ENCODE measurements at places on chromosomes 12 and 14.

DNA sequence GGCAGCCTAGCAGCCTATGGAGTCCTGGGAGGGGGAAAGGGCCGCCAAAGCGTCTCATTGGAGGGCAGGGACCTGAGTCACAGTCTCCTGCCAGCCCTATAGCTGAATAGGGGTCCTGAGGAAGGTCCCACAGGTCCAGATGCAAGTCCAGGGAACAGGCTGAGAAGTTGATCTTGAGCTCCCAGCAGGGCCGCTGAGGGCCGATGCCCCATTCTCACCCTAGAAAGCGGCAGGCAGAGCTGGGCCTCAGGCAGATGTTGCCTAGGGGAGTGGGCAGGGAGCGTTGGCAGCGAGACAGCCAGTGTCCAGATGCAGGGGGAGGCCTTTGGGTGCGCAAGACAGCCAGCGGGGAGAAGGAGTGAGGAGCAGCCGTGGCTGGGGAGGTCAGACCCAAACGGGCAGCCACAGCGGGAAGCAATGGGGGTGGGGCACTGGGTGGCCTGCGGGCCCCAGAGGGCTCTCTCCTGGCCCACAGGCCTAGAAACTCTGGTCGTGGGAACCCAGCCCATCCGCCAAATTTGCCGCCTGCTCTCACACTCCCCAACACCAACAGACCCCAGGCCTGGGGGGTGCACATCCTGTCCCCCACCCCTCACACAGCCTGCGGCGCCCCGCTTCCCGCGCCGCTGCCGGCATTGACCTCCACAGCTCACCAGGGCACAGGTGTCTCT lies 1.1 kb downstream of the HDAC7 start:
- no peak for DNase-seq

- peak; percentile 25 for DNase-seq
Measured at GRCh38 chr12:117472983-117473382, 111.6 kb upstream of the NOS1 start.

DNA sequence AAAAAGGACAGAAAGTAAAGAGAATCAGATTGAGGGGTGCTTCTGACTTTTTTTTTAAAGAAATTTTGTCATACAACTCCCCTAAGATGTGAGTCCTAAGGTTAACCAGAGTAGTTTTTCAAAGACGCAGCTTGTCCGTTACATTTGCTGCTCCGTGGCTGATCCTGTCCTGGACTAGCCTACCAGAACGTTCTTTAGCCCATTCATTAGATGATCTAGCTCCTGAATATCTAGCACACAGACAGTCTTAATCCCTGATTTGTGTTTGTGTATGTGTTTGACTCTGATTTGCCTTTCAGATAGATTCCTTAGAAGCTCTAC lies 60.3 kb downstream of the SAMD4A start:
- no peak for DNase-seq

- DNase-seq, result no peak
Measured at GRCh38 chr12:103793046-103793445, 48.0 kb downstream of the NT5DC3 start.

- no peak for DNase-seq
Measured at GRCh38 chr14:90568405-90568804, 171.6 kb downstream of the CALM1 start.

DNA sequence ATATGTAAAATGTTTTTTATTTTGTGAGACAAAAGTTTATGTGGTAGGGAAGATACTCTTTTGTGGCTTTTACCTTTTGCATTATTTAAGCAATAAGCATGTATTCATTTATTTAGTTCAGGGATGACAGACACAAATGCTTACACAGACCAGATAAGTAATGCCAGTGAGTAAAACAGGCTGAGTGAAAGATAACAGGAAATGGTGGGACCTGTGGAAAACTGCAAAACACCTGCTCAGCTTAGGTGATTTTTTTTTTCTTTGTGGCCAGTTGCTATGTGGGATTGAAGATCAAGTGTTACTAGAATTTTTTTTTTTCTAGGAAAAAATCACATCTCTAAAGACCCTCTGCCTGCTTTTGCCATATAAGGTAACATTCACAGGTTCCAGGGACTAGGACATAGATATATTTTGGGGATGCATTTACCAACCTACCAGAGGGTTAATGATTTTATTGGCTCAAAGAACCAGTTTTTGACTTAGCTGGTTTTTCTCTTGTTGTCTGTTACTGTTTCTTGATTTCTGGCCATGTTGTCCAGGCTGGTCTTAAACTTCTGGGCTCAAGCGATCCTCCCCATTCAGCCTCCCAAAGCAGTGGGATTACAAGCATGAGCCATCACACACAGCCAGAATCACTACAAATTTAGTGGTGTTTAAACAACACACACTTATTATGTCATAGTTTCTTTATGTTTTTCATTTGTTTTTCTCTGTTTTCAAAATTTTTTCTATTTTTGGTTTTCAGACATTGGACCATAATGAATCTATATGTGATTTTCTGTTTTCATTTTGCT lies 9.8 kb downstream of the PSMA6 start:
- no peak for DNase-seq

GRCh38 chr12:114648711-114649110 lies 35.3 kb downstream of the TBX3 start:
- DNase-seq, result no peak

DNA sequence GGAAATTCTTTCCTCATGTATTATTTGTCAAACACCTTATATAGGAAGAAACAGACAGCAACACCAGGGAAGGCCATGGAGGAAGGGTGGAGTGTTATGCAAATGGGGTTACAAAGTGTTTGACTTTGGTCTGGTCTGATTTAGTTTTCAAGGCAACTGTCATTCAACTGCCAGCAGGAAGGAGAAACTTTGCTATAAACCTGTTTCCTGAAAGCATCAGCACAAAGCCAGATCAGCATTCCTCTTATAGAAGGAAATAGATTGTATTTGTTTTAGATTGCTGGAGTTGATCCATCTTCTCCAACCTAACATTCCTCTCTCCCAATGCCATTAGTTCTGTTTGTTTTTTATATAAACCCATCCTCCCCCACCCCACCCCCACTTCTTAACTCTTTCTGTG lies 65.7 kb downstream of the STAB2 start:
- DNase-seq, result no peak

- DNase-seq, result no peak
Measured at GRCh38 chr12:106719879-106720278, 54.6 kb upstream of the RIC8B start.

DNA sequence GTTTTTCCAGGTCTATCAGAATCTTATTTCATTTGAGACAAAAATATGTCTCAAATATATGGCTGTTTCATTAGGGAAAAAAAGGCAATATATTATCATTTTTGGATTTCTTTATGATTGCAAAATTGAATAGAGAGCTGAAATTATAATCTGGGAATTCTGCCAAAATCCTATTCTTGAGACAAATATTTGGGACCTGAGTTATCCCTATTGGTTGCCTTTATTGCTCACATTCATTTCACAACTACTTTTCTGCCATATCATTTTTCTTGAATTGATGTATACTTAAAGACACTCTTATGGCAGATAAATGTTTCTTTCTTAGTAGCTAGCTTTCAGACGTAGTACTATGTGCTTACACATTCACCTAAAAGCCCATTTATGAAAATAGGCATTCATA lies 241.6 kb upstream of the NOVA1 start:
- no peak for DNase-seq

GRCh38 chr12:127803545-127803944 lies 463.4 kb upstream of the TMEM132C start:
- no peak for DNase-seq

- no peak for DNase-seq
Measured at GRCh38 chr14:75323571-75323970, 44.9 kb downstream of the FOS start.

DNA sequence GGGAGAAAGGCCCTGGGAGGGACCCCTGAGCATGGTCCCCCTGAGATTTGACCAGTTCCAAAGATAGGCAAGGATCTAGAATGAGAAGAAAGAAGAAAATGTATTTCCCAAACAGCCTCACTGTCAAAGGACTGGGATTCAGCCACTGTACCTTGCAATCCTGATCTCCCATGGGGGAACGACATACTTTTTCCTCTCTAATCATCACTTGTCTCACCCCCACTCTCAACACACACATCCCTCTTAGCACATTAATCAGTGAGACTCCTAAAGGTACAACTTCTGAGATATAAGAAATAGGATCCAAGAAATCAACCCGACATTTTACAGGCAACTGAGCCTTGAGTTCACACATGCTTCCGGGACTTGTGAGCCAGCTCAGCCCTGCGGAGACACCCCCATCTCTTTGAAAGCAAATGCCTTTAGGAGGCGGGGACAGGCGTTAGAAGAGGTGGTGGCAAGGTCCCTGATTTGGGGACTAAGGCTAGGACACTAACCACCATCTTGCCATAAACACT lies 1.4 kb downstream of the MAP3K9 start:
- peak; percentile 43 for DNase-seq

DNA sequence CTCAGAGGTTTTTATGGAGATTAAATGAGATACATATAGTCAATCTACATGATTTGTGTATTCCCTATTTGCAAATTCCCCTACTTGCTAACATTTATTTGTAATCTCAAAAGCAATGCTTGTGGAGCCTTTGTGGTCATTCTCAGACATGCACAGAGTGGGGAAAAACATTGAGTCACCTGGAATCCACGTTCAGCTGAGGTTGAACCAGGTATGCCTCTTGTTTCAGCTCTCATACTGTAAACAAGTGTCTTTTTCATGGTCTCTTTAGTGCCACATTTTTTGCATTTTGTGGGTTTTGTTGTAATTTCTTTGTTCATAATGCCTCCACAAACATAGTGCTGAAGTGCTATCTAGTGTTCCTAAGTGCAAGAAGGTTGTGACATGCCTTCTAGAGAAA lies 181.9 kb downstream of the BCAT1 start:
- DNase-seq, result no peak

DNA sequence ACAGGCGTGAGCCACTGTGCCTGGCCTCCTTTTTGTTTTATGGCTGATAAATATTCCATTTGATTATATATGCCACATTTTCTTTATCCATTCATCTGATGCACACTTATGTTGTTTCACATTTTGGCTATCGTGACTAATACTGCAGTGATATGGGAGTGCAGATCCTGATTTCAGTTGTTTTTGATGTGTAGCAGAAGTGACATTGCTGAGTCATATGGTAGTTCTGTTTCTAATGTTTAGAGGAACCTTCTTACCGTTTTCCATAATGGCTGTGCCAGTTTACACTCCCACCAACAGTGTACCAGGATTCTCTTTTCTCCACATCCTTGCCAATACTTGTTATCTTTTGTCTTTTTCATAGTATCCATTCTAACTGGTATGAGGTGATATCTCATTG lies 235.9 kb downstream of the ERC1 start:
- DNase-seq, result no peak

GRCh38 chr14:58107947-58108552 lies 44.0 kb downstream of the ARMH4 start:
- peak; percentile 21 for DNase-seq

- DNase-seq, result no peak
Measured at GRCh38 chr12:76177821-76178220, 93.3 kb upstream of the NAP1L1 start.

- DNase-seq, result no peak
Measured at GRCh38 chr12:53550595-53550994, 43.3 kb upstream of the NPFF start.

DNA sequence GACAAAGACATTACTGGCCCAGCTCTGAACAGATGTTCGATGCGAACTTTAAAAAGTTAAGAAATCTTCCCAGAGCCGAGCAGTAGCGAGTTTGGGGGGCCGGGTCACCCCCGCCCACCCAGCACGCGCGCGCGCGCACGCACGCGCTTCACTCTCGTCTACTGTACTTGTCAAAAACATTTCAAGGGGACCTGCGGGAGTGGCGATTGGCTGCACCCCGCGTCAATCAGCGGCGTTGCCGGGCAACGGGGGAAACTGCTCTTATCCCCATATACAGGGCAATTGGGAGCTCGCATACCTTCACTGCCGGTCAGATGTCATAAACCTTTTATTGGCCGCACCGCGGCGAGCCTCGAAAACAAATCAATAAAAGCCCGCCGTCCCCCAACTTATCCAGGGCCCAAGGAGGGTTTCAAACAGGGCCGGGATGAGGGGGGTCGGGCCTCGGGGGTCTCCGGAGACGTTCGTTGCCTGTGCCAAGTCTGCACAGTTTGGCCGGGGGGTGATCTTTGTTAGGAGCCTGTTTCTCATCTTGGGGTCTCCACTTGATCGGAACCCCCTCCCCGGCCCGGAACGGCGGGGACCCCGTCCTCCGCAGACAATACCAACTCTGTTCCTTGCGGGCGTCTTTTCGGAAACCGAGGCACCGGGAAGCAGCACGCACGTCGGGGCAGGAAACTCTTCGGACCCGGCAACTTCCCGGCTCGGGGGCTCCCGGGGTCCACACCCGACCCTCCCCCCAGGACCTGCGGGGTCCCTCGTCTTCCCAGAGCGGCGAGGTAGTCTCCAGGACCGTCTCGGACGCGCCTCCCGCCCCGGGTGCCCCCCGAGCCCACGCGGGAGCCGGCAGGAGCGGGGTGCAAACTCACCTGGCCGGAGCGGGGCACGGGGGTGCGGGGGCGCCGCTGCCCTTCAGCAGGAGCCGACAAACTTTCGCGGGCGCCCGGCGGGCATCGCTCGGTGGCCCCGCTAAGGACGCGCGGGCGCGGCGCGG lies 734 bp downstream of the FOXN3 start:
- DNase-seq, result peak; percentile 97

GRCh38 chr14:100888789-100889315 lies 14.7 kb downstream of the RTL1 start:
- no peak for DNase-seq

GRCh38 chr12:104155711-104156555 lies 17.9 kb upstream of the NFYB start:
- DNase-seq, result no peak

GRCh38 chr14:29030970-29031369 lies 264.4 kb downstream of the FOXG1 start:
- no peak for DNase-seq

DNA sequence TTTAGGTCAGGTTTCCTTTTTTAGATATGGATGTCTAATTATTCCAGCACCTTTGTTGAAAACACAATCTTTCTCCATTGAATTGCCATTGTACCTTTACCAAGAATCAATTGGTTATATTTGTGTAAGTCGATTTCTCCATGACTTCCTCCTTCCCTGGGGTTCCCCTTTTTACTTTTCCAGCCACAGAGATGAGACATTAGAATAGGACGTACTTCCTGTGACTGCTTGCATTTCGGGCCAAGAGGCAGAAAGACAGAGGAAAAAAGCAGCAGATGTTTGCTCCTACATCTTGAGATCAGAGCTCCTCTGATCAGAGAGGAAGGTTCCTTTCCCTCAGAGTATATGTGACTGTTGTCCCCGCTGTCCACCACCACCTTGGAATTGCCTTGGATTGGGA lies 453.7 kb upstream of the RGS6 start:
- DNase-seq, result no peak

GRCh38 chr14:92565040-92565717 lies 51.6 kb downstream of the RIN3 start:
- no peak for DNase-seq

GRCh38 chr12:28987538-28988324 lies 161.3 kb upstream of the FAR2 start:
- no peak for DNase-seq

GRCh38 chr12:20383612-20384011 lies 15.3 kb downstream of the PDE3A start:
- no peak for DNase-seq

- no peak for DNase-seq
Measured at GRCh38 chr12:15196221-15196620, 25.0 kb downstream of the RERG start.

Measured in HuH-7.5 (cell line).